ENCODE measurements at places on chromosomes 12 and 14. TPM values are rescaled to one million over a fixed set of nuclear protein-coding genes. Genes with fewer than 3 reads are reported as not detected.

- DNase-seq, result no peak
Measured at GRCh38 chr12:19140381-19141236, 11.1 kb downstream of the PLEKHA5 start.

The BDKRB2 gene
- 8.0 TPM for total RNA-seq

The MAP3K9 gene
- 0.17 TPM for total RNA-seq

- DNase-seq, result no peak
Measured at GRCh38 chr12:20716037-20716436, 20.9 kb downstream of the SLCO1C1 start.

GRCh38 chr14:83171761-83172160 is 1638.1 kb upstream of the SEL1L start:
- DNase-seq, result no peak

The ITGB7 gene
- not detected for total RNA-seq

DNA sequence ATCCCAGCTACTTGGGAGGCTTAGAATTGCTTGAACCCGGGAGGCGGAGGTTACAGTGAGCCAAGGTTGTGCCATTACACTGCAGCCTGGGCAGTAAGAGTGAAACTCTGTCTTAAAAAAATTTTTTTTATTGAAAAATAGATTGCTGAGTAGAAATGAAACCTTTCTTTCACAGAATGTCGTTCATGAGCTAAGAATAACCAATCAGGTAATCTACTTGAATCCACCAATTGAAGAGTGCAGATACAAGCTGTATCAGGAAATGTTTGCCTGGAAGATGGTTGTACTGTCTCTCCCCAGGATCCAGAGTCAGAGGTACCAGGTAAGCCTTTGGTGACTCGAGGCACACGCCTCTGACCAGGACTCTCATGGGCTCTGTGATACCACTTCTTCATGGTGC is 27.0 kb downstream of the DYNC1H1 start:
- no peak for DNase-seq

GRCh38 chr12:52204095-52204930 is 12.5 kb upstream of the KRT80 start:
- DNase-seq, result peak; percentile 74

DNA sequence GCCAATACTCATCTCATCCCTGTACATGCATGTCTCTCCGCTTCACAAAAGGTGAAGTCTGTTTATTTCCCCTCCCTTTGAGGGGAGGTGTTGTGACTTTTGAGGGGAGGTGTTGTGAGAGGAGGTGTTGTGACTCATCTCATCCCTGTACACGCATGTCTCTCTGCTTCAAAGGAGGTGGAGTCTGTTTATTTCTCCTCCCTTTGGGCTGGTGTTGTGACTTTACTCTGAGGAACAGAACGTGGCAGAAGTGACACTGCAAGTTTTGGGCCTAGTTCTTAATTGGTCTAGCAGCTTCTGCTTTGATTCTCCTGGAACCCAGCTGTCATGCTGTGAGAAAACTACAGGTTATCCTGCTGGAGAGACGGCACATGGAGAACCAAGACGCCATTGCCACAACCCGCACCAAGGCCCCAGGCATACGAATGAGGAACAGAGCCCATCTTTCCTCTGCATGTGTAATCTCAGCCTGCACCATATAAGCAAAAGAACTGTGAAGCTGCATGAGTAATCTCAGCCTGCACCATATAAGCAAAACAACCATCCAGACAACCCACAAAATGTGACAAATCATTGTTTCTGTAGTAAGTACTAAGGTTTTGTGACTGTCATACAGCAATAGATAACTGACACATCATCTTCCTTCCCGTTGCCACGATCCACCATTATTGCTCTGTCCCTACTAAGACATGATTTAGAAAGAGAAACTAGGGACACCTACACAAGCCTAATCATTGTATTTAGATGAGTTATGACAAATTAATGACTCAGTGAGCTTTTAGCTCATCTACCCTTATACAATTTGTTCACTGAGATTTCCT is 30.0 kb downstream of the GALNT4 start:
- no peak for DNase-seq

The TAS2R31 gene
- not detected for total RNA-seq

GRCh38 chr12:124625867-124626675 is 58.7 kb upstream of the NCOR2 start:
- peak; percentile 98 for DNase-seq

DNA sequence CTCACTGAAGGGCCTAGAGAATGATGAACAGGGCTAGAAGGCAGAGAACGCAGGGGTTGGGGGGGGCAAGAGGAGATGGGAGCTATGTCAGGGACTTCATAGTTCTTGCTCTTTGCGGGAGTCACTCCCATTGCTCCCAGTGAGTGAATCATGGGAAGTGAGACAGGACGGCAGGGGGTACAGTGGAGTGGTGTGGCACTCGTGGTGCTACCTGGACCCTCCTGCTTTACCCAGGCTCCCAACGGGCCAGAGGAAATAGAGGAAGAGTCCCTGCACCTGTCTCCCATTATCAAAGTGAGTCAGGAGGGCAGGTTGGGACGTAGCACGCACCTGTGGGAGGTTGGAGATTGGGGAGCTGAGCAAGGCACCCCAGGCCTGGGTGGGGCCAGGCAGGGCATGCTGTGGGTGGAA is 1.3 kb upstream of the KRT8 start:
- DNase-seq, result no peak

GRCh38 chr14:68781161-68782021 is 11.5 kb downstream of the ZFP36L1 start:
- DNase-seq, result no peak

The AQP5 gene
- not detected for total RNA-seq

DNA sequence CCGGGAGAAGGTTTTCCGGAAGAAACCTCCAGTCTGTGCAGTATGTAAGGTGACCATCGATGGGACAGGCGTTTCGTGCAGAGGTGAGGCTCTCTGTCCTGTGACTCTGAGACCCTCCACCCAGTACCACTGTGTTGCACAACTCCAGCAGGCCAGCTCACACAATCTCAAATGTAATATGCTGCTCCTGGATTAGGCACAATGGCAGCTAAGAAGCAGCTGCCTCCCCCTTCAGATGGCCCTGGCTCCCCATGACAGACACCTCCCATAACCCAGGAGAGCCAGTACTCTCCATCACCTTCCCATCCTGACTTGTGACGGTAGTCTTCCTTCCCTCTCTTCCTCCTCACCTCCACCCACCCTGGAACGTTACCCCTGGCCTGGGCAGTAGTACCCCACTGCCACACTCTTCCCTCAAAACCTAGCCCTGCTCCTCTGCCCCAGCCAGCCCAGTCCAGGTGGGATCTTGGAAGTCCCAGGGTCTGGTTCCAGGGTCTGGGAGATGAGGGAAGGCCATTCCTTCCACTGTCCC is 2.1 kb downstream of the TNS2 start:
- DNase-seq, result no peak

DNA sequence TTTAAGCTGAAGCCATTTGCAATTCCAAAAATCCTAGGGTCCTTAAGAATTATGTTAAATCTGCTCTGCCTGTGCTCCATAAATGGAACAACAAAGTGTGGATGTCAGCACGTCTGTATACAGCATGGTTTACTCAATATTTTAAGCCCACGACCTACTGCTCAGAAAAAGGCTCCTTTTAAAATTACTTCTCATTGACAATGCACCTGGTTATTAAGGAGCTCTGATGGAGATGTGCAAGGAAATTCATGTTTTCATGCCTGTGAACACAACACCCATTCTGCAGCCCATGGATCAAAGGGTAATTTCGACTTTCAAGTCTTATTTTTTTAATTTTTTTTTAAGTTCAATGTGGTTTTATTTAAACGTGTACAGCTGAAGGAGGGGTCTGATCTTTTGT is 48.1 kb downstream of the FBXO33 start:
- no peak for DNase-seq

- DNase-seq, result peak; percentile 83
Measured at GRCh38 chr12:31749024-31749704, 20.3 kb upstream of the AMN1 start.

DNA sequence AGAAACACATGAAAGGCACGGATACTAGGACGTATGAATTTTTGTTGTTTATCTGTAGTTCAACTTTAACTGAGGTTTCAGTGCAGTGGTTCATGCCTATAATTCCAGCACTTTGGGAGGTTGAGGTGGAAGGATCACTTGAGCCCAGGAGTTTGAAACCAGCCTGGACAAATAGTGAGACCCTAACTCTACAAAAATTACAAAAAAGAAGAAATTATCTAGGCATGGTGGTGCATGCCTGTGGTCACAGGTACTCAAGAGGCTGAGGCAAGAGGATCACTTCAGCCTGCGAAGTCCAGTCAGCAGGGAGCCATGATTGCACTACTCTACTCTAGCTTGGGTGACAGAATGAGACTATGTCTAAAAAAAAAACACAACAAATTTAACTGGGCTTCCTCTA is 8.0 kb downstream of the KRT6B start:
- no peak for DNase-seq

DNA sequence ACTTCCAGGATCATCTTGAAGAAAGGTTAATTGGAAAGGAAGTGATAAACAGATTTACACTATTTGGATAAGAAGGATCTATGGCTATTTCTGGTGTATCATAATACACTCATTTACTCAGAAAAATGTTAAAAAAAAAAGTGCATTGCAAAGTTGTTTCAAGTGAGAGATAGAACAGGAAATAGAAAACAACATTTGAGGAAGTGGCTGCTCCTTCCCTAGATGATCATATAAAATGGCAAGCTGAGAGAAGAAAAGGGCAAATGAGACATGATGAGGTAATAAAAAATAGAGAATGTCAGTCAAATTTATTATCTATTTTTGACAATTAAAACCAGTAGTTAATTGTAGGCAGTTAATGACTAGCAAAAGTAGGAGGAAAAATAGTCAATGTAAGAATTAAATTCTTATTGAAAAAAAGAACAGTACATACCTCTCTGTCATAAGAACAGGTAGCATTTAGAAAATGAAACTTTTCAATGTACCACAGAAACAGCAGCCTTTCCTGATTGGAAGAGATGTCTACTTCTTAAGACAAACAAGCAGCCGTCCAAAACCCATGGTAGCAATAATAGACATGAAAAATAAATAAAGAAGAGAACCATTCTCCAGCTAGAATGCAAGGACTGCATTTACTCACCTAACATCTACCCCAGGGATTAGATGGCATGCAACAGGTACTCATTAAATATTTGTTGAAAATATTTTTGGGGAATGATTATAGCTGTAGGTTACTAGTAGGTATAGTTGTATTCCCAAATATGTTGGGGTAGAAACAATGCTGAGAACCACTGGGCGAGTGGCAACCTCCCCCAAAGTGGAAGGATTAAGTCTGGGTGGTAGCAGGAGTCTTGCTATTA is 63.9 kb upstream of the GRIP1 start:
- DNase-seq, result no peak

DNA sequence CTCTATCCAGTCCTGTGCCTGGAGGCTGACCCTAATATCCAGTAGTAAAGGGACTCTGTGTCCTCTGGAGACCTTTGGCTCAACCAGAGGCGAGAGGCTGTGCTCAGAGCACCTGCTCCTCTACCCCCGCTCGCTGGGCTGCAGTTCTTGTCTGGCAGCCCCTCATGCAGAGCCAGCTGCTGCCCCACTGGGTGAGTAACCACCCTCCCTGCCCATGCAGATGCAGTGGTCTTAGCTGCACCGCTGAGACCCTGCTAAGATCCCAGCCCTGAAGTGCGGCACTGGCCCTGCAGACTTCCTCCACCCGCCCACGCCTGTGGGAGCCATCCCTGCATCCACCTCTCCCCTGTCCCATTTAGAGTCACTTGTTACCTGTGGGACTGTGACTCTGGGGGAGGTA is 347.5 kb upstream of the SFSWAP start:
- DNase-seq, result no peak

DNA sequence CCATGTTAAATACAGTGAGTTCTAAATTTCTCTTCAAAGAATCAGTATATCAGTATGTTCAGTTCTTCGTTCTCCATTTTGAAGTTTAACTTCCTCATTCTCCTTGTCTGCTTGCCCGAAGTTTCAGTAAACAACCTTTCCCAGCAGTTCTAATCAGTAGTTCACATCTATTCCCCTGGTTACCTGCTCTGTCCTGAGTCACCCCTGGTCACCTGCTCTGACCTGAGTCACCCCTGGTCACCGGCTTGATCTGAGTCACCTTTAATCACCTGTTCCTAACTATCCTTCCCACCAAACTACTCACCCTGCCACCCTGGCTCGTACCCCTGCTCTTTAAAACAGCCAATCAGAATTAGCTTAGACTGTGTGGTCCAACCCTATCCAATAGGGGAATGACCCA is 9.4 kb upstream of the OR10G3 start:
- DNase-seq, result no peak

The R3HDM2 gene
- total RNA-seq, result 8.7 TPM

The TMEM179 gene
- total RNA-seq, result not detected

GRCh38 chr14:32254952-32255679 is 52.0 kb upstream of the RNU6-8 start:
- DNase-seq, result peak; percentile 43

DNA sequence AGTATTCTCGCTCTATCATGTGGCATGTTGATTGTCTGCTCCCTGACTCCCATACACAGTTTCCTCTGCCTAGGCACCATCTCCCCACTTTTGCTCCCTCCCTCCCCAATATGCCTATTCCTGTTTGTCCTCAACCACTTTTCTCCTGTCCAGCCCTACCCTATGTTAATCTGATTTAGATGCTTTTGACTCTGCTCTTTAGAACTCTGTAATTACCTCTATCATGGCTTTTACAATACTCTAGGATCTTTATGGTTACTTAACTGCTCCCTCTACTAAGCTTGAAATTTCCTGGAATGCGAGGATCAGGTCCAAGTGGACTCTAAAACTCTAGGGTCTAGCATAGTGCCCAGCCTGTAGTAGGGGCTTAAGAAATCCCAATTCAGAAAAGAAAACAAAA is 68.6 kb downstream of the TGFB3 start:
- DNase-seq, result no peak

DNA sequence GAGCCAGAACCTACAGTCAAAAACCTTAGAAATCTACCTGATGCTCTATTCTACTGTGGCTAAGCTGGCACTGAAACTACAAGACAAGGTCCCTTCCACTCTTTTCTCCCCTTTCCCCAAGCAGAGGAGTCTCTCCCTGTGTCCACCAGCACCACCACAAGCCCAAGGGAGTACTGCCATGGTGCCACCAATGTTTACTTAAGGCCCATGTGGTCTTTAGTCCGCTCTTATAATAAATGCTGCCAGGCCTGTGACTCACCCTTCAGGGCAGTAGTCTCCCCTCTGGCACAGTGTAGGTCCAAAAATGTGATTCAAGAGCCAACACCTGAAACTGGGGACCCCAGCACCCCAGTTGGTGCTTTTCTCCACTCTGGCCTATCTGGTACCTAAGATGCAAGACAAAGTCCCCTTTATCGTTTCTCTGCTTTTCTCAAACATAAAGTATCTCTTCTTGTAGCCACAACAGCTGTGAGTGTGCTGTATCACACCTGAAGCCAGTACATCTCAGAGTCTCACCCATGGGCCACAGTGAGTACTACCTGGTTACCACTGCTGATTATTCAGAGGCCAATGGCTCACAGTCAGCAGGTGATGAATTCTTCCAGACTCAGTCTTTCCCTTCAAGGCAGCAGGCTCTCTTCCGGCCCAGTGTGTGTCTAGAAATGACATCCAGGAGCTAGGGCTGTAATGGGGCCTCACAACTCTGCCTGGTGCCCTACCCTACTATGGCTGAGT is 29.3 kb downstream of the SLC38A2 start:
- DNase-seq, result no peak

DNA sequence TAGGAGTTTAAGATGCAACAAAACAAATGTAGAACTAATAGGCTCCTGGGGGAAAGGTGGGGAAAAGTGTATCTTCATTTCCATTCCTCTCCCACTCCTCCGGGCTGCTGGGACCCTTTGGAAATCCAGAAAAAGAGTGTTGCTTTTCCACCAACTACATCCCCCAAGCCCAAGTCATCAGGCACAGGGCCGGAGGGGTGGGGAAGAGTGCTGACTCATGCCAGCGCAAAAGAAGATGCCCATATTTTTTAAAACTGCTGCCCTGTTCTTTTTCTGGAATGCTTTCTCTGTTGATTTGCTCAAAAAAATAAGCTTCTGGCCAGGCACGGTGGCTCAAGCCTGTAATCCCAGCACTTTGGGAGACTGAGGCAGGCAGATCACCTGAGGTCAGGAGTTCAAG is 70.9 kb downstream of the TBK1 start:
- peak; percentile 16 for DNase-seq
